ENCODE measurements at places on chromosomes 2 and 18.

DNA sequence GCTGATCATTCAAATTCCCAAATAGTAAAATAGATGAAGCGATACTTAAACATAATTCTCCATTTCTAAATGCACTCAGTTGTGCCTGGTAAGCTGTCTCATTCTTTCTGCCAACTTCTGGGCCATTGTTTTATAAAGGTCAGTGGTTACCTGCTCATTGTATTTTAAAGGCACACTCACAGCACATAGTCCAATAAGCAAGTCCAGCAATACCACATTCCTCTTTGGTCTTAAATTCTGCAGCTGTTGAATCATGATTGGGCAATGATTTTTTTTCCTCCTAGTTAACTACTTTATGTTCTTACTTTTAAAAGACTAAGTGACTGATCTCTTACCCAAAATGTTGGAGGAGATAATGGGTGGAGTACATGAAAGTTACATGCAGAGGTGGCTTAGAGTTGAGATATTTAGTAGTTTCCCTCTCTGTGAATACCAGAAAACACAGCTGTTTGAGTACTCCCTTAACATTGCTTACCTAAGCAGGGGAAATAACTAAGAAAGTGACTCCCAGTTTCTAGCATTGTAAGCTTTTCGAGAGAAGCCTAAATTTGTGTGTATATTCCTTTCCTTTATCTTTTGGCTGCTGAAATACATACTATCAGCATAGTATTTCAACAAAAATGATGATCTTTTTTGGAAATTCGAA lies 220.7 kb downstream of the CAMKMT start:
- no peak for DNase-seq

- DNase-seq: no peak
These were observed 22.3 kb upstream of the MYO1B start for GRCh38 chr2:191222952-191223351.

DNA sequence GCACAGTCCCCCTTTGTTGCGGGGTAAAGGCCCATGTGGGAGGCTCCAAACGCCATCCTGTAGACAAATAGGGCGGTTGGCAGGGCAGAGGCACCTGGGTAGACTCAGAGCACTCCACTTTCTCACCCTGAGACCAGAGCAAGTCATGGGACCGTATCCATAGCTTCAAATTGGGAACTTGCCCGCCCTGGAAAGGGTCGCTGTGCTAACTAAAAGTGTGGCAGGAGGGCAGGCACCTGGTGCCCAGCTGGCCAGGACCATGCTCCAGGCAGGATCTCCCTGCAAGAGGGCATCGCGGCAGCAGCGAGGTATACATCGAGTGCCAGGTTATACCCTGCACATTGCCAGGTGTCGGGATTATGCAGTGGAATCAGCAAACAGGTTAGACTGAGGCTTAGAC lies 20.8 kb upstream of the SCLY start:
- DNase-seq: no peak

DNA sequence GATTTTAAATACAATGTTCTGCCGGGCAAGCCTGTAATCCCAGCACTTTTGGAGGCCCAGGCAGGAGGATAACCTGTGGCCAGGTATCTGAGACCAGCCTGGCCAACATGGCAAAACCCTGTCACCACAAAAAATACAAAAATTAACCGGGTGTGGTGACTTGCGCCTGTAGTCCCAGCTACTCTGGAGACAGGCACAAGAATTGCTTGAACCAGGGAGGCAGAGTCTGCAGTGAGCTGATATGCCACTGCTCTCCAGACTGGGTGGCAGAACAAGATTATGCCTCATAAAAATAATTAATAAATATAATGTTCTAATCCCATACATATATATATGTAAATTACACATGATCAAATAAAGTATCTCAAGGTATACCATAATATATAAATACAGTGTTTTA lies 119.3 kb downstream of the C2orf74 start:
- no peak for DNase-seq

DNA sequence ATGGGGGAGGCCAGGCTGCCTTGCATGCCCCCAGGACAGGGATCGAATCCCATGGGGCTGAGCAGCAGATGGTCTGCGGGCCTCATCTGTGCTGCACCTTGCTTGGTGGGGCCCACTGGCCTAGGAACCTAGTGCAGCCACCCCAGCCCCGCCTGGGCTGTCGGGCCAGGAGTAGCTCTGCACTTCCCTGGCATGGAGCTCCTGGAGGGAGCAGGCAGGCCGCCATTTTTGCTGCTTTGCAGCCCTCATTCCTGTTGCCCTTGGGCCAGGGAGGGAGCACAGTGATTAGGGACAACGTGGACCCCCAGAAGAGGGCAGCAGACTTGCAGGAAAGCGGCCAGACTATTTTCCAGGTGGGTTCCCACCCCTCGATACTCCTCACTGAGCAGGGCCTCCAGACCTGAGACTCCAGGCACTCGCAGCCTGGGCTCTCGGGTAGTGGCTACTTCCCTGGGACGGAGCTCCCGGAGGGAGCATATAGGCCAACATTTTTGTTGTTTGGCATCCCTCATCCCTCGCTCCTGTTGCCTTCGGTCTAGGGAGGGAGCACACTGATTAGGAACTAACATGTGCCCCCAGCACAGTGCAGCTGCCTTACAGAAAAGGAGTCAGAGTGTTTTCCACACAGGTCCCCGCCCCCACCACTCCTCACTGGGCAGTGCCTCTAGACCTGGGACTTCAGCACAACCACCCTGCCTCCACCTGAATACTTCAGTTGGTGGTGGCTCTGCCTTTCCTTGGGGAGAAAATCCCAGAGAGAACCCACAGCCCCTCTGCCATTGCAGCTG lies 99.5 kb downstream of the MAIP1 start:
- DNase-seq: no peak

DNA sequence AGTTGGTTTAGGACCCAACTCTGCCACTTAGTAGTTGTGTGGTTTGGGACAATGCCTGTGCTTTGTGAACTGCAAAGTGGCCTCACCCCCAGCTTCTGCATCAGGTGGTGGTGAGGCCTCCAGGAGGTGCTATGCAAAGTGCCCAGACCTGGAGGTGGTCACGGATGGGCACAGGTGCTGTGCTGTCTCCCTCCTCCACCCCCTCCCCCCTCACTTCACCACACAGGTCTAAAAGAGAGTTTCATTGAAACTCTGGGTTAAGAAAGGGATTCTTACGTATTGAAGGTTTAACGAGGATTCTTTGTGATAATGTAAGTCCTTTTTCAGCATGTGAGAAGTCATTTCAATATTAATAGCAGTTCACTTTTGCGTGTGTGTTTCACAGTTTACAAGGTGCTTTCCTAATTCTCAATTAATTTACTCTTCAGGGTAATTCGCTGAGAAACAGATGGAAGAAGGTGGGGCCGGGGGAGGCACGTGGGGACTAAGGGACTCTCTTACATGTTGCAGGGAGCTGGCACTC lies 369.9 kb downstream of the LPIN1 start:
- no peak for DNase-seq

GRCh38 chr2:229526951-229527350 lies 187.4 kb downstream of the DNER start:
- DNase-seq: no peak

DNA sequence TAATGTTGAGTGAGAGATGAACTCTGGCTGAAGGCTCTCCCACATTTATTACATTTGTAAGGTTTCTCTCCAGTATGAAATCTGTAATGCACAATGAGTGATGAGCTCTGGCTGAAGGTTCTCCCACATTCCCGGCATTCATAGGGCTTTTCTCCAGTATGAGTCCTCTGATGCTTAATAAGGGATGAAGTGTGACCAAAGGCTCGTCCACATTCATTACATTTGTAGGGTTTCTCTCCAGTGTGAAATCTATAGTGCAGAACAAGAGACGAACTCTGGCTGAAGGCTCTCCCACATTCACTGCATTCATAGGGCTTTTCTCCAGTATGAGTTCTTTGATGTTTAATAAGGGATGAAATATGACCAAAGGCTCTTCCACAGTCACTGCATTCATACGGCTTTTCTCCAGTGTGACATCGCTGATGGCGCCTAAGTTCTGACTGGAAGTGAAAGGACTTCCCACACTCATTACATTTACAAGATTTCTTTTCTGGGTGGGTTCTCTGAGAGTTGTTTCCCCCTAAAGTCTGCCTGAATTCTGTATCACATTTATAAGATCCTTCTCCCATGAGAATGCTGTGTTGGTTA lies 10.2 kb downstream of the ZNF514 start:
- no peak for DNase-seq

DNA sequence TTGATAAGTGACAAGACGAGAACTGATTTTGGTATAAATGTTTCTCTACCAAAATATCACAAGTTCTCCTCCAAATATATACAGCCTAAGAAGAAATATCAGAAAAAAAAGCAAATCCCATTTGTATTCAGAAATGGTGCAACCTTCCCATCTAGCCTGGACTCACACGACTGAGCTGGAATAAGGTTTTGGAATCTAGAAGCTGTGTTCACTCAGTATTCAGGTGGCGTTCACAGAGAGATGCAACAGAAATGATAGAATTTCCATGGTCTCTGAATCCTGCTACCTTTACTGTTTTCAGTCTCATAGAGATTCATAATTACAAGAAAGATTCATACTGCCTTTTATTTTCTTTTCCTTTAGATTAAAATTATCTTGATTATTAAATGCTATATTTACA lies 347.2 kb upstream of the TRIB2 start:
- DNase-seq: no peak

DNA sequence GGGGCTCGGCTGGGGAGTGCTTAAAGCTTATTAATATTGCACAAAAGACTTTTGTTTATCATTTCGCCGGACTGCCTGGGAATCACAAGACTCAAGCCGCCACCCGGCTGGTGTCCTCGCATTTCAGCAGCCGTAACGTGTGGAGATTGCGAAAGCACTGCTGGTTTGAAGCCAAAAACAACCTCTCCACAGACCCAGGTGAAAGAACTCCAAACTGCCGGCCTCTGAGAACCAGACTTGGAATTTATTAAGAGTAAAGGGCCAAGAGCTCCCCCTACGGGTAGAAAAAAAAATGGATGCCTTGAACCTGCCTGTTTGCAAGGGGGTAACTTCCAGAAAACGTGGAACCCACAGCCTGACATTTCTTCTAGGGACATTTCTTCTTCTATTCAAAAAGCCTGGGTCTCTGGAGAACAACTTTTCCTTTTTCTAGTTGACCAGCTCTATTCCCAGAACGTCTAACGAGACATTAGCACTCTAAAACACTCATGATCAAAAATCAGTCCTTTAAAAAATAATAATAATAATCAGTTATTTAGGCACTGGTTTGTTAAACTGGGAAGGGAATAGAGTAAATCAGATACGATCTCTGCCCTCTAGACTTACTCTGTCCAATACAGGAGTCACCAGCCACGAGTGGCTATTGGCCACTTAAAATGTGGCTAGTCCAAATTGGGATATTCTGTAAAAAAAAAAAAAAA lies 216.3 kb downstream of the C1D start:
- peak; percentile 88 for DNase-seq

- DNase-seq: no peak
These were observed 39.4 kb downstream of the ACOXL start for GRCh38 chr2:110771547-110772382.

GRCh38 chr18:68728081-68728700 lies 13.3 kb upstream of the TMX3 start:
- no peak for DNase-seq

DNA sequence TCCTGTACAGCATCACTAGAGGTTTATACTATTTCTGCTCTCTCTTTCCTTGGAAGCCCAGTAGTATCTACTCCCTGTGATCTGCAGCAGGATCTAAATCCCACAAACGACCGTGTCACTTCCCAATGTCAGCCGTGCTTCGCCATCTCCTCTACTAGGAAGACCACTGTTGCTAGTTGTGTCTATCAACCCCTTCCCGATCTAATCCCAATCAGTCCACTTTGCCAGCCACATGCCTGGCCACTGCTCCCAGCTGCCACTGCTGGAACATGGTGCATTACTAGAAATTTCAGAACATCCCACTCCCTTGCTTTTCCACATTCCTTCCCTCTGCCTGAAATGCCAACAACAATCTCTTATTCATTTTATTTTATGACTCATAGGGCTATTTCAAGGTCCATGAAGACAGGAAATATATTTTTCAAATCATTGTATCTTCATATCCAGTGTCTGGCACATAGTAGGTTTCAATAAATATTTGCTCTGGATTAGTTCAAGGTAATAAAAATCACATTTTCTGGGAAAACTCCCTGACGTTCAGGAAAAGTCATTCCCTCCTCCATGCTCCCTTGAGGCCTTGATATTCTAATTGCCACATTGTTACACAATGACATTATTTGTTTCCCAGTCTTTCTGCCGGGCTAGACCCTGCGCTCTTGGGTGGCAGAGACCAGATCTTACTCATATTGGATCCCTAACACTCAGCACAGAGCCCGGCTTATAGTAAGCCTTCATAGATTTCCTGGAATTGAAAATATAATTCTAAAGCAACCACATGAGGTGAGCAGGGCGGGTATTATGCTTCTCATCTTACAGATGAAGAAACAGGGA lies 2.1 kb upstream of the TRIB2 start:
- peak; percentile 48 for DNase-seq

- no peak for DNase-seq
These were observed 102.8 kb downstream of the PXDN start for GRCh38 chr2:1641523-1641922.

DNA sequence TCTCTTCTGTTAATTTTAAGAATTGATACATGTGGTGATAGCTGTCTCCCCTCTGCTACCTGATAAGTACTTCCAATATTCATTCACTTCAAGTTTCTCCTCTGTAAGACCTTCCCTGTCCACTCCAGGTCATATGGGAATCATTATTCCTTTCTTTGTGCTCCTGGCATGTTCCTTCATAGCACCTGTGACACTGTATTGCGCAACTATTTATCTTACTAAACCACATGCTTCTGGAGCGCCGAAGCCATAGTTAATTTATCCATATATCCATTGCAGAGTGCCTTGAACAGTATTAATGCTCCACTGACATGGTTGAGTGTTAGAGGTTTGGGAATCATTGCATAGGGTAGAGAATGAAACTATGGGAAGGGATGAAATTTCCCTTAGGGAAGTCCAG lies 7.9 kb upstream of the PRKD3 start:
- DNase-seq: no peak

DNA sequence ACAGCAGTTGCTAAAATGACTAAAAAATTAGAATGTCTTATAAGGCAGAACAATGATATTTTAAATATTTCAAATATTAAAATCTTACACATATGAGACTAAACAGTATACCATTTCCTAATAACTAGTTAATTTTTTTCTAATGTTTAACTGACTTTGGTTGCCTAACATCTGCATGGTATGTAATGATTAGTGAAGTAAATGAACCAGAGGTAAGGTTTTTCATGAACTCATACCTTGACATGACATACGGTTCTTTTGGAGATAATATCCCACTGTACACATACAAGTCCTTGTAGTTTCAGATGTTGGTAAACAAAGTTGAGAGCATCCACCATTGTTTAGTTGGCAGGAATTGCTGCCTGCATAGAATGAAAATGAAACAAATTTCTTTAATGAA lies 1360.2 kb downstream of the LRP1B start:
- DNase-seq: no peak
